Activated T-helper 1 cell treated with anti-CD3 and anti-CD28 coated beads, Interleukin-12 subunit alpha, Interleukin-12 subunit beta, Interleukin-2, Interleukin-4 antibody, amounts not matched to agents 30 ng/mL and 10 ng/mL and 1 ng/mL, durations not matched to agents 14 hours and 24 hours and 36 hours (primary cell): ENCODE measurements at places on chromosomes 11 and 22. TPM values are rescaled to one million over a fixed set of nuclear protein-coding genes. Genes with fewer than 3 reads are reported as not detected.
A peak's percentile ranks its signal among the peaks of the same experiment; 100 is the strongest.

Gene SMCO4
- total RNA-seq = 33.4 and 34.8 TPM in 2 replicates

- peaks cover 11% of the 10 kb centered on the region for H3K4me1 ChIP-seq
- H3K4me3 ChIP-seq = no peak overlapping the region
- peaks cover 3% of the 10 kb centered on the region for H3K27me3 ChIP-seq
- H3K27ac ChIP-seq = no peak overlapping the region
- no peak for DNase-seq
These were observed 3.4 kb upstream of the NUDT8 start for GRCh38 chr11:67632982-67633755.

DNA sequence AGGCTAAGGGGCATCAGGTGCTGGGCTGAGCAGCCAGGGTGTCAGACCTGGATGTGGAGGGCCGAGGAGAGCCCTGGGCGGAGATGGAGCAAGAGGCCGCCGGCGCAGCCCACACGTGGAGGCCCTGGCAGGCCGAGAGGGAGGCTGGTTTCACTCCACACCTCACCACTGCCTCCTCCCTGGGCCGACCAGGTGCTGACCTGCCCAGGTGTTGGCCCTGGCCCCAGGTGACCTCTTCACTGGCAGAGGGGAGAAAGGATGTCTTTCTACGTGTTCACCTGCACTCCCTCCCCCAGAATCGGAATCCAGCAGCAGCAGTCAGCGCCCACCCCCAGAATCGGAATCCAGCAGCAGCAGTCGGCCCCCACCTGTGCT, 781 bp downstream of the ANO9 start:
- H3K36me3 ChIP-seq = no peaks in the 10 kb centered on the region
- peak overlapping the region; percentile 40 for H3K27ac ChIP-seq
- H3K27me3 ChIP-seq = no peaks in the 10 kb centered on the region
- peak overlapping the region; percentile 76 for H3K4me3 ChIP-seq

GRCh38 chr11:107699371-107700285, 12.2 kb downstream of the SLN start:
- DNase-seq = no peak
- H3K27ac ChIP-seq = no peak overlapping the region
- H3K36me3 ChIP-seq = no peaks in the 10 kb centered on the region
- no peaks in the 10 kb centered on the region for H3K4me1 ChIP-seq
- H3K4me3 ChIP-seq = no peak overlapping the region

DNA sequence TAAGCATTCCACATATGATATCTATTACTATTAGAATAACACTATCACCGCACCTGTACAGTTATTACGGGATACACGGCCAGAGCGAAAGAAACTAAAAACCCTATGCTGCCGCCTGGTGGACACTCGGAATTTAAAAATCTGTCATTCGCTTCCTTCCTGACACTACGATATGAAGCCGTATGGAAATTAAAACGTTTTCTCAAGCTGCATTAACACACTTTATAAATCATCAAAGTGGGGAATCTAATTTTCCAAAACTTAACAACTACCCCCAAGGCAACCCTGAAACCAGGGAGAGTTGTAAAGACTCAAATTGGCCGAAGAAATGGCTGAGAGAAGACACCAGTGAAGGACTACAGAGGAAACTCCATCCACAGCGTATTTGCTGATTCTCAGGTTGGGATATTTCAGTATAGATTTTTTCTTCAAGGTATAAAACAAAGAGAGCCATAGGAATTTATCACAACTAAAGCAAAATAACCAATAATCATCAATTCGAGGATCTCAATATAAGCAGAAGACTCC, 1.4 kb downstream of the CCDC73 start:
- peaks cover 6% of the 10 kb centered on the region for H3K4me1 ChIP-seq
- H3K27me3 ChIP-seq = peaks cover 21% of the 10 kb centered on the region
- peak; percentile 30 for DNase-seq
- no peaks in the 10 kb centered on the region for H3K36me3 ChIP-seq
- H3K4me3 ChIP-seq = no peak overlapping the region
- no peak overlapping the region for H3K27ac ChIP-seq
